ENCODE measurements at places on chromosomes 3 and 15.

DNA sequence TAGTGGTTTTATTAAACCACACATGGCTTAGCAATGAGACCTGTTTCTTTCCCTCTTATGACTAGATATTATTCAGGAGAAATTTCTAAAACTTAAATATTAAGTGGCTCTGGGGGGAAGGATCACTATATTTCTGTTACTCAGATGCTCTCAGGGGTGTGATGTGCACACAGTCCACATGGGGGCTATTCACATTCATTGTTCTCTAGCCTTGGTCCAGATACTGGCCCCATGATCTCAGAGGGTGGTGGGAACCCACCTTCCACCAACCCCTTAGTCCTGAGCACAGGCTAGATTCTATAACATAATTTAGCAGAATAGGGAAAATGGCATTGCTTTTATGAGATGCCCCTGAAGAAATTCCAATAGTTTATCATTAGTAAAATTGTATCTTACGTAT is 149.0 kb upstream of the ST8SIA2 start:
- no peak for DNase-seq

DNA sequence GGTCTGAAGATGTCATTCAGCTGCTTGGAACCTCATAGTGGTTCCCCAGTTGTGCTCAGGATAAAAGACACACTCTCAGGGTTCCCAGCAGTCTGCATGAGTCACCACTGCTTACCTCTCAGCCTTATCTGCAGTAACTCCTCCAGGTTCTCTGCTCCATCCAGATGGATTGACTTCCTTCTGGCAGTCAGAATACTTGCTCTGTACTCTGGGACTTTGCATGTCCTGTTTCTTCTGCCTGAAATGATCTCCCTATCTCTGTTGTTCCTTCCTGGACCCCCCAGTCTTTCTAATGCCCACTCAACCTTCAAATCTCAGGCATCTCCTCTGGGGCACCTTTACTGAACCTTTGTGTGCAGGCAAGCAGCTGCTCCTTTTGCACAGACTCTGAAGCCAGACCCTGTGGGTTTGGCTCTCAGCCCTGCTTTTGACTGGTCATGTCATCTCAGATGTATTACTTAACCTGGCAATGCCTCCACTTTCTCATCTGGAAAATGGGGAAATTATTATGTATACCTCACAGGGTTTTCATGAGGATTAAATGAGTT is 38.4 kb downstream of the ITPR1 start:
- no peak for DNase-seq

DNA sequence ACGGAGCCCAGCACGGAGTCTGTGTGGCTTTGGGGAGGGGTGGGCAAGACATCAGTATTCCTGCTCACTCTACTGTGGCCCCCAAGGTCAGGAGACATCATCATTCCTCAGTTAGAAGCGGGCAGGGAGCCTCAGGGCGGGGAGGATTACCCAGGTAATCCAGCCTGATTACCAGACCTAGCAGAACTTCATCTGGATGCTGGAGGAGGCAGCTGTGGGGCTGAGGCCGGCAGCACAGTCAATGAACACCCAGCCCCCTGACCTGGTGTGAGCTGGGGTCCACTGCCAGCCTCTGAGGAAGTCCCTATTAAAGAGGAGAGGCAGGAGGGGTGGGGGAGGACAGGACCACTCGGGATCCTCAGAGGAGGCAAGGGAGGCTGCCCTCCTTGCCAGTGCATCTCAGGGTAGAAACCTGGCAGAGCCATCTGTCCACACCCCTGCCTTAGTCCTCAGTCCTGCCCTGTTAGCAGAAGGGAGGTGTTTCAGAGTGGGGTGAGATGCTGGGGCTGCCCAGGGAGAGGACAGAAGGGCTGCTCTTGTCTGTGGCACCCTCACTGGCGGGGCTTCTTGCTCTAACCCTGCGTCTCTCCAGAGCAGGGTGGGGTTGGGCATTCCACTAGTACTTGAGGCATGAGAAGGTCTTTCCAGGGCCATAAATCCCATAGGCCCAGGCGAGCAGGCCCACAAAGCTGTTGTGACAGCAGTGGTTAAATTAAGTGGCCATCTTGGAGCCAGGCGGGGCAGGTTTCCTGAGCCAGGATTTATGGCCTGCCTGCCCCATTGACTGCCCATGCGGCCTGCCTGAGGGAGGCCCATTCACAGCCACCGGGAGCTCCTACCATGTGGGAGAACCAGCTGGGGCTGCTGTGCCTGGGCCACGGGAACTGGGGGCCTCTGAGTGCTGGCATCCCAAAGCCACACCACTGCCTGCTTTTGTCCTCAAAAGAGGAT is 82.1 kb downstream of the LINGO1 start:
- DNase-seq = no peak

DNA sequence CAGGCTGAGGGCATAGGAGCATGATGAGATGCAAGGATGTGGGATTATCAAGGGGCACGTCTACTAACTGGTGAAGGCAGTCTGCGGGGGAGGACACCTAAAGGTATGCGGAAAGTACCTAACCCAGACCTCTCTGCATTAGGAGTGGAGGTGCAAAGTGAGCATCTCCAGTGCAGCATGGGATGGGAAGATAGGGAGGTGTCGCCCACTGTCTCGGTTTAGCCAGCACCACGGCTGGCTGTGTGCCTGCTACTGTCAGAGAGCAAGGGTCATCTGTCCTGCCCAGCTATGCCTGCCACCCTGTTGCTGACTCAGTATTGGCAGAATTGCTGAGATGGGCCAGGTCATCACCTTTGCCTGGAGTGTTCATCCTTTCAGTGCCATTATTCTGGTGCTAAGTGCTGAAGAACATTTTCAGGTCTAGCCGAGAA is 40.1 kb downstream of the OXNAD1 start:
- DNase-seq = no peak

- DNase-seq = no peak
These were observed 593.9 kb downstream of the TUSC7 start for GRCh38 chr3:117303443-117303842.

Data from retinal pigment epithelial cell (primary cell).